ENCODE measurements at places on chromosomes 7 and 10.

- no peak for DNase-seq
Observed at GRCh38 chr7:114242992-114243507, 171.6 kb upstream of the FOXP2 start.

GRCh38 chr10:124708246-124708779 is 35.9 kb downstream of the FAM53B start:
- DNase-seq = no peak

DNA sequence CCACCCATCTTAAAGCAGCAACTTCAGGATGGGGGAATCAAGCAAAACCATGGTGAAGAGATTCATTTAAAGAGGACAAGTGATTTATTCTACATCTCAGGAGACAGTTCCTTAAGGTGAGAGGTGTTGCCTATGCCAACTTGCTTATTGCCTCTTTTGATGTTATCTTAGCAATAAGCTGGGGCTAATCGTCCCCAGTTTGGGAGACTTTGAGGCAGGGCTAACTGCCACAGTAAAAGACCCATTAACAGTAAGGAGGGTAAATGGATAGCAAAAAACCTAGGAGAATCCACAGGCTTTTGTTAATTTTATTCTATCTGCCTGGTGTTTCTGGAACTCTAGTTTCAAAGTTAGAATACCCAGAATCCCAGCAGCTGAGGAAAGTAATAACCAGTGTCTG is 22.1 kb upstream of the HERPUD2 start:
- DNase-seq = no peak

DNA sequence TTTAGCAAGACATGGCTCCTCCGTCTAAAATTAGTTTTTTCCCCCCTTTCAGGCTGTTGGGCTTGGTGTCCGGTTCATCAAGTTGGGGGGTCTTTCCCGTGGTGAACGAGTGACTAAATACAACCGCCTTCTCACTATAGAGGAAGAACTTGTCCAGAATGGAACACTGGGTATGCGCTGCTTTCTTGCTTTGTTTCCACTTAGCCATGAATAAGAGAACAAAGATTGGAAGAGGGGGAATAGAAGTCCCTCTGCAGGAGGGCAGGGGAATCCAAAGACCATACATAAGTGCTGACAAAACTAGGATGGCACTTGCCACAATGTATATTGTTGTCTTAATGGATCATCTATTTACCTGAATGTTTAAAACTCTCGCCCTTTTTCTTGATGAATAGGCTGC is 30.5 kb downstream of the ENO4 start:
- DNase-seq = no peak

GRCh38 chr10:88933564-88933963 is 19.0 kb downstream of the ACTA2 start:
- no peak for DNase-seq

DNA sequence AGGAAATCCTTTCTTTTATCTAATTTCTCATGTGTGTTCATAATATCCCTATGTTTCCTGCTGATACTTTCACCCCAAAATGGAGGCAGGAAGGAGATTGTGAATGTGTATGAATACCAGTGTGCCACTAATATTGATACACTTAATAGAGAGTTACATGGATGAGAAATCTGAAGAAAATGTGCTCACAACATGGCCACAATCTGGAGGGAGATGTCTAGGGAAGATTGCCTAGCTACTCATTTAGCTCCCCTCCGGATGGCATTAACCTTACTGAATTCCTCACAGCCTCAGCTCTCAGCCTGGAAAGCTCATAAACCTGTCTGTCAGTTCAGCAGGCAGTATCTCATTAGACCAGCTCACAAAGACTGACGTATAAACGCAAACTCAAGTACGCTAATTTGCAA is 23.4 kb upstream of the DMTF1 start:
- no peak for DNase-seq

DNA sequence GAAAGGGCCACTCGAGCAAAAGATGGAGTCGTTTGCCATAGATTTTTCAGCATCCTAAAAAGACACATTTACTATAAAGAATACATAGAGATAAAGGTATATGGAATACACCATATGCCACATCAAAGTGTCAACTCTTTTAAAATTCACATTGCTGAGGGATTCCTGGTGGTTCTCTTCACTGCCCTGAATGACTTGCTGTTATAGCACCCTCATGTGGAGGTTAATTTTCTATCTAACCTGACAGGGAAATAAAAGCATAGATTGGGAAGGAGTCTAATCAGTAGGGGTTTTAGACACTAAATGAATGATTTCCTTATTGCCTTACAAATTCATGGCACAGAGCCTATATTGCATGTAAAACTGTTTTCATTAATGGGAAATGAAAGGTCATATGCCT is 25.9 kb downstream of the DNAH11 start:
- DNase-seq = no peak

GRCh38 chr7:2969398-2970306 is 74.0 kb downstream of the CARD11 start:
- no peak for DNase-seq

- DNase-seq = no peak
Observed at GRCh38 chr10:24437302-24437701, 228.4 kb downstream of the KIAA1217 start.

DNA sequence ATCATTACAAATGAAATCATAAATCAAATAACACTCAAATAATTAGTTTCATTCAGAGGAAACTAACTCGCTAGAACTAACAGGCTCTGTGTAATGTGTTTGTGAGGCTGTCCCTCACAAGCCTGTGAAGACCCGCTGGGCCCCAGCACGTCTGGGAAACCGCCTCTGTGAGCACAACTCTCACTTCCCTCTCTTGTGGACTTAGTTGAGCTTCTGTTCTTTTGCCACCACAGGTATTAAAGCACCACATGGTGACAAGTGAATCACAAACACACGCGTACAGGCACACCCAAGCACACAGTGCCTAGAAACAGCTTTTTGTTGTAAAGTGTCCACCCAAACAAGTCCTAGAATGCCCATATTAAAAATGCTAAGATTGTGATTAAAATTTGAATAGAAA is 51.0 kb downstream of the ZNF777 start:
- DNase-seq = no peak

DNA sequence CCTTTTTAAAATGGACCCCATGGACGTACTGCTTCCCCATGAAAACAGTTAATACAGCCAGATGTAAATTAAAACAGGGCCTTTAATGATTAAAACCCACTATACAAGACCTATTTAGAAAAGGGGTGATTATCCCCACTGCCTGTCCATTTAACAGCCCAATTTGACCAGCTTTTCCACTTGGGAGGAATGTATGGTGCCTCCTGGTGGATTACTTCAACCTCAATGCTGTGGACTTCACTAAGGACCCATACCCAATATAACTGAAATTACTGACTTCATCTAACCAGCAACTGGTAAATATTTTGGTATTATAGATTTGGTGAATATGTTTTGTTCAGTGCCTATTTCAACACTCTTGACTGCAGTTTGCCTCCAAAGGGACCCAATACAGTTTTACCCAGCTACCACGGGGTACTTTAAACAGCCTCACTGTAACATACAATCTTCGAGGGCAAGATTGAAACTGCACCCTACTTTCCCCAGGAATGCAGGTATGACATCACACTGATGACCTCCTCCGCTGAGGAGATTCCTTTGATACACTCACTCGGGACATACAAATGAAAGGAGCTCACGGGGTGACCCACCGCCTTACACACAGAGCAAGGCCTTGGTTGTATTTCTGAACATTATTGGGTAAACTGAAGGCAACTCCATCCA is 192.8 kb downstream of the DNAJC1 start:
- DNase-seq = no peak

DNA sequence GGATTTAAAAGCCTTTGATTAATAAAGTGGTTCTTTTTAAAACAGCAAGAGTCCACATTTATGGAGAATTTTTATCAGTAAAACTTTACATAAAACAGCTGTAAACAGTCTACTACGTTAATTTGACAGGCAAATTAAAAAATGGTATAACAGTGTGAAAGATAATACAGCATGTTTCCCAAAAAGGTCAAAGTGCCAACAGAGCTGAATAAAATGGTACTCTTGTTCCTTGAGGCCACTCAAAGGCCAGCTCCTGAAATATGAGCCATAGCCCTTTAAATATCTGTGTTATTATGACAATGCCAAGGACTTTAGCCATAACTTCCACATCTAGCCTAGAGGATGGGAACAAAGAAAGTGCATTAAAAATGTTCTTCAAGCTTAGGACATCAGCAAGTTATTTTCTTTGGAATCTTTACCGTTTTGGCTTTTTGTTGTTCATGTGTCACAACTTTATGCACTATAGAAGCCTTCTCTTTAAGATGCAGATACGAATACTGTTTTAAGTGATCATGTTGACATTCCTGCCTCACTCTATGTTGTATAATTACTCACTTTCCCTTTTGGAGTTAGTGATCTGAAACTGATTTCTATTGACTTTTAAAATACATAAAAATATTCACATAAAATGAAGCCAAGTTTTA is 165.6 kb downstream of the RNLS start:
- no peak for DNase-seq

DNA sequence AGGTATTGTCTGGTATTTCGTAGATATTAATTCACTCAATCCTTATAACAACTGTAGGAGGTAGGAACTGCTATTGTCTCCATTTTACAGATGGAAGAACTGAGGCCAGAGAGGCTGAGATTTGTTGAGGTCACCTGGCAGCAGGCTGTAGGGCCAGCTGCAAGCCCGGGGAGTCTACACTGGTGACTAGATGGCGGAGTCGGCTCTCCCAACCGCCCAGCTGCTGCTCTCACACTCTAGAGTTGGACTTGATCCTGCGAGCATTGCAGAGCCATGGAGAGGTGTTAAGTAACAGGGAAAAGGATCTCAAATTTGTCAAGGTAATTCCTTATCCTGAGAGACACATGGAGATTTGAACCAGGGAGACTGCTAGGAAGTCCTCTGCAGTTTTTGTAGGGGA is 124.1 kb downstream of the CAMK1D start:
- no peak for DNase-seq

DNA sequence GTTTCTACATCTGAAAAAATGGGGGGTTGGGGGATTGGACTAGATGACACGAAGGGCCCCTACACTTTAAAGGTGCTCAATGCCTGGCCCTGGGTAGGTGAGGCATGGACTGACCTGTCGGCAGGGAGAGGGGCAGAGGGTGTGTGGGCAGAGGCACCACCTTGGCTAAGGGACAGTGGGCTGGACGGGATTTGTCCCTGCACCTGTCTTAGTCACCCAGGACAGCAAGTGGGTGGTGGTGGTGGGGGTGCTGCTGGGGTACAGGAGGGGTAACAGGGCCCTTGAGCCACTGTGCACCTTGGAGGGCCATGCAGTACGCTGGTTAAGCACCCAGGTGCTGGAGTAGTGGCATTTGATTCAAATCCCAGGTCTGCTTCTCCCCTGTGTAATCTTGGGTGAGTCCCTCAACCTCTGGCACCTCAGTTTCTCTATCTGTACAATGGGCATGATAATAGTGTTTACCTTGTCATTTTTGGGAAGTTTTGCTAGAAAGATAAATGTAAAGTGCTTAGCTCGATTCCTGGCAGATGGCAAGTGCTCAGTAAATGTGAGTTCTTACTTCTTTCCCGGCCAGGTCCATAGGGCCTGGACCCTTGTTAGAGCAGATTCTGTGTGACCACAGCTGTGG is 18.1 kb upstream of the SFRP5 start:
- no peak for DNase-seq

- no peak for DNase-seq
Observed at GRCh38 chr10:130877126-130877525, 434.4 kb downstream of the TCERG1L start.

DNA sequence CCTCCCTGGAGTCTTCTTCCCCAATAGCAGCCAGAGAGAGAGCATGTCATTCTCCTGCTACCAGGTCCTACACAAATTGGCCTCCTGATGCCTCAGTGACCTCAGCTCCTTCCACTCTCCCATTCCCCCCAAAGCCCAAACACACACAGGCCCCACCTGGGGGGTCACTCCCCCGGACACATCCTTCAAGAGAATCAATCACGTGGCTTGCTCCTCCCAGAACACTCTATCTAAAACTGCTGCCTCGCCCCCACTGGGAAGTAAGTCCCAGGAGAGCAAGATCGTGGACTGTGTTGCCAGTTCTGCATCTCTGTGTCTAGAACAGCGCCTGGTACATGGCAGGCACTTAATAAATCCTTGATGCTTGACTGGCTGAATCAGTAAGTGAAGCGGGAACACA is 2.5 kb upstream of the HSPA12A start:
- DNase-seq = no peak

- DNase-seq = no peak
Observed at GRCh38 chr7:30175180-30175579, 40.4 kb downstream of the MTURN start.

DNA sequence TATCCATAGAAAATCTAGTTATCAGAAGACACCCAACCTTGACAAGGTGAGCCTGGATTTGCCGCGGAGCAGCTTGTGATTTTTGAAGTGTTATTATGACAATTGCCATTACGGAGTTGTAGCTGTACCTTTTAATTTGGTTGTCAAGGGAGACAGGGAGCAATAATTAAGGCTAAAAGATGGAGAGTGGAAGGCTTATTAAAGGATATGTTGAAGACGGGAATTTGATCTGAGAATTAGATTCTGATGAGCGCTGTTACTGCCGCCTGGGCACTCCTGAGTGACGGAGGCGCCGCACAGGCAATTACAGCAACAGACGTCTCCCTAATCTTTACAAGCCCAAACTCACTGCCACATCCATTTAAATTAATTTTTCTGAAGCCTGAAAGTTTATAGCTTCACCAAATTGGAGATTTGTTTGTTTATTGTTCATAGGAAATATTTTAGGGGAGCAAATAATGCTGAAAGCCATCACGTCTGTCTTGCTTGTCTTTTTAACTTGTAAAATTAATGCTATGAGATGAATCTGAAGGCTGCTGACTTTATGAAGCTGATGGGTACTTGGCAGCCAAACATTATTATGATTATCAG is 475.0 kb upstream of the ADARB2 start:
- no peak for DNase-seq

GRCh38 chr7:50371551-50372021 is 67.1 kb downstream of the IKZF1 start:
- no peak for DNase-seq

DNA sequence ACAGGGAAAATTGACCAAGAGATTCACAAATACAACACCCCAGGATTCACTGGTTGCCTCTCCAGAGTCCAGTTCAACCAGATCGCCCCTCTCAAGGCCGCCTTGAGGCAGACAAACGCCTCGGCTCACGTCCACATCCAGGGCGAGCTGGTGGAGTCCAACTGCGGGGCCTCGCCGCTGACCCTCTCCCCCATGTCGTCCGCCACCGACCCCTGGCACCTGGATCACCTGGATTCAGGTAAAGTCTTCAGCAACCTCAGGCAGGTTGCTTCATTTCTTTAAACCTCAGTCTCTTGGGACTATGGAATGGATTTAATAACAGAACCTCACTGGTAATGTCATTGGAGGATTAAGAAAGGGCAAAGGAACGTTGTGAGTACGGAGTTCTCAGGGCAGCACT is 206.9 kb upstream of the C7orf33 start:
- DNase-seq = no peak
